Right atrium auricular region (tissue), 2 donors: ENCODE measurements at places on chromosomes 2 and 18. TPM values are rescaled to one million over a fixed set of nuclear protein-coding genes. Genes with fewer than 3 reads are reported as not detected.

The IL1B gene
- total RNA-seq: 2.6 TPM

GRCh38 chr2:86480105-86480504 lies 38.9 kb downstream of the KDM3A start:
- DNase-seq: no peak
- no peak overlapping the region for H3K27ac ChIP-seq
- H3K27me3 ChIP-seq: no peaks in the 10 kb centered on the region

The TEX44 gene
- not detected for total RNA-seq

GRCh38 chr2:128272601-128273468 lies 45.8 kb downstream of the HS6ST1 start:
- H3K4me1 ChIP-seq: no peaks in the 10 kb centered on the region
- peaks cover 6% of the 10 kb centered on the region for H3K36me3 ChIP-seq
- no peak overlapping the region for H3K27ac ChIP-seq
- no peak overlapping the region for H3K4me3 ChIP-seq

DNA sequence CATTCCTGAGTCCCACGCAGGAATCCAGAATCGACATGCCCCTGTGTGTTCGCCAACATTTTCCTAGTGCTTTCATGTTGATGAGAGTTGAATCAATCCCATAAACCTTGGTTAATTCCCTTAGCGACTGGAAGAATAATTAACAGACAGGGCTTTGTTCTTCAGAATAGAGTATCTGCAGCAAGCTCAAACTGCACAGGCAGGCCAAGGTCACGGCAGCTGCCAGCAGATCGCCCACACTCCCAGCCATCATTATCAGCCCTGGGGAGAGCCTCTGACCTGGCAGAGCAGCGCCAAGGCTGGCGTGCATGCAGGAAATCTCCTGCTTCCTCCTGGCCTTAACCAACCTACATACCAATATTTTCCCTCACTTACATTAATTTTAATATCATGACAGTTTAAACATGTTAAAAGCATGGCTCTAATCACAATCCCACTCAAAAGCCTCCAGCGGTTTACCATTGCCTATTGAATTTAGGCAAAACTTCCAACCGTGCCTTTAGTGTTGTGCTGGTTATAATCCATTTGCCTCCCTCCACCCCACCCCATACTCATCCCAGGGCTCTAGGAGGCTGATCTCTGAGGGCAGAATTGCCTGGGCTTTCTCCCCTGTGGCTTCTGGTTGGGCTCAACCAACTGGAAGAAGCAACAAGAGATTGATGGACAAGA lies 46.8 kb upstream of the NCK2 start:
- DNase-seq: no peak
- no peak overlapping the region for H3K27ac ChIP-seq
- H3K4me1 ChIP-seq: no peaks in the 10 kb centered on the region
- no peaks in the 10 kb centered on the region for H3K27me3 ChIP-seq

GRCh38 chr2:197179744-197180498 lies 130.7 kb downstream of the ANKRD44 start:
- H3K4me1 ChIP-seq: peaks cover 15% of the 10 kb centered on the region
- H3K27me3 ChIP-seq: no peaks in the 10 kb centered on the region
- H3K4me3 ChIP-seq: no peak overlapping the region
- DNase-seq: peak; percentile 80
- H3K27ac ChIP-seq: no peak overlapping the region

The CNGA3 gene
- not detected for total RNA-seq

The DSC2 gene
- total RNA-seq: 19.3 TPM

The ST6GAL2 gene
- total RNA-seq: 0.67 TPM

The SAG gene
- 2.9 TPM for total RNA-seq

GRCh38 chr2:200498402-200499162 lies 11.3 kb downstream of the KCTD18 start:
- no peaks in the 10 kb centered on the region for H3K4me1 ChIP-seq
- DNase-seq: no peak
- H3K4me3 ChIP-seq: no peak overlapping the region
- peaks cover 32% of the 10 kb centered on the region for H3K36me3 ChIP-seq
- H3K27me3 ChIP-seq: no peaks in the 10 kb centered on the region

DNA sequence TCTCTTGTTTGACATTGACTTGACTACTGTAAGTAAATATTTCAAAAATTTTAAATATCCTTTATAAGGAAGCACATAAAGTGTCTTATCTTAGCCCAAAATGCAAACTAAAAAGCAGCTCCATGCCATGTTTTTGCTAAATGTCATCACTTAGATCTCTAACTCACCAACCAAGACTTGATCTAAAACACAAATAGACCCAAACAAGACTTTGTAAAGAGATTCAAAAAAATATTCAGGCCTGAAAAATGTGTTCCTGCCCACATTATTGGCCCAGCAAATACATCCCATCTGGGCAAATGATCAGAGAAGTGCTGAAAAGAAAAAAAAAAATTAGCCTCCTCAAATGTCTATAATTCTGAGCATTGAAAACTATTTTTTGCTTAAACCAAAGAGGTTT lies 187.6 kb downstream of the MREG start:
- no peaks in the 10 kb centered on the region for H3K36me3 ChIP-seq
- no peak for DNase-seq
- H3K4me1 ChIP-seq: no peaks in the 10 kb centered on the region
- H3K27me3 ChIP-seq: no peaks in the 10 kb centered on the region
- no peak overlapping the region for H3K27ac ChIP-seq

GRCh38 chr2:224793946-224794345 lies 77.8 kb upstream of the CCDC195 start:
- DNase-seq: no peak
- no peak overlapping the region for H3K27ac ChIP-seq
- H3K36me3 ChIP-seq: no peaks in the 10 kb centered on the region
- no peaks in the 10 kb centered on the region for H3K27me3 ChIP-seq
- H3K4me3 ChIP-seq: no peak overlapping the region

GRCh38 chr2:106745468-106745867 lies 140.5 kb downstream of the ST6GAL2 start:
- H3K4me3 ChIP-seq: no peak overlapping the region
- H3K4me1 ChIP-seq: no peaks in the 10 kb centered on the region
- no peak for DNase-seq
- no peaks in the 10 kb centered on the region for H3K36me3 ChIP-seq
- no peaks in the 10 kb centered on the region for H3K27me3 ChIP-seq

DNA sequence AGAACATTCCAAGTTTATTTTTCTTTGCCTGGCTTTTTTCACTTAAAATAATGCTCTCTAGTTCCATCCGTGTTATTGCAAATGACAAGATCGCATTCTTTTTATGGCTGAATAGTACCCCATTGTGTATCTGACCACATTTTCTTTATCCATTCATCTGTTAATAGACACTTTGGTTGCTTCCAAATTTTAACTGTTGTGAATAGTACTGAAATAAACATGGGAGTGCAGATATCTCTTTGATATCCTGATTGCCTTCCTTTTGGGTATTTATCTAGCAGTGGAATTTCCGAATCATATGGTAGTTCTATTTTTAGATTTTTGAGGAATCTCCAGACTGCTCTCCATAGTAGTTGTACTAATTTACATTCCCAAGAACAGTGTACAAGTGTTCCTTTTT lies 230.5 kb downstream of the FIGN start:
- no peak for DNase-seq
- H3K27me3 ChIP-seq: no peaks in the 10 kb centered on the region
- H3K4me3 ChIP-seq: no peak overlapping the region
- no peak overlapping the region for H3K27ac ChIP-seq
- no peaks in the 10 kb centered on the region for H3K4me1 ChIP-seq

The MAL gene
- 8.7 TPM for total RNA-seq

GRCh38 chr2:123916531-123916930 lies 108.6 kb upstream of the CNTNAP5 start:
- H3K27ac ChIP-seq: no peak overlapping the region
- no peak overlapping the region for H3K4me3 ChIP-seq
- no peaks in the 10 kb centered on the region for H3K27me3 ChIP-seq
- no peaks in the 10 kb centered on the region for H3K4me1 ChIP-seq

- DNase-seq: no peak
- no peak overlapping the region for H3K27ac ChIP-seq
- H3K36me3 ChIP-seq: no peaks in the 10 kb centered on the region
- no peaks in the 10 kb centered on the region for H3K27me3 ChIP-seq
Observed at GRCh38 chr2:219829667-219830352, 202.4 kb downstream of the SLC4A3 start.

GRCh38 chr2:224211181-224211480 lies 172.0 kb upstream of the SERPINE2 start:
- H3K4me1 ChIP-seq: no peaks in the 10 kb centered on the region
- H3K36me3 ChIP-seq: no peaks in the 10 kb centered on the region
- no peak overlapping the region for H3K4me3 ChIP-seq
- H3K27ac ChIP-seq: no peak overlapping the region
- no peak for DNase-seq
- H3K27me3 ChIP-seq: no peaks in the 10 kb centered on the region

DNA sequence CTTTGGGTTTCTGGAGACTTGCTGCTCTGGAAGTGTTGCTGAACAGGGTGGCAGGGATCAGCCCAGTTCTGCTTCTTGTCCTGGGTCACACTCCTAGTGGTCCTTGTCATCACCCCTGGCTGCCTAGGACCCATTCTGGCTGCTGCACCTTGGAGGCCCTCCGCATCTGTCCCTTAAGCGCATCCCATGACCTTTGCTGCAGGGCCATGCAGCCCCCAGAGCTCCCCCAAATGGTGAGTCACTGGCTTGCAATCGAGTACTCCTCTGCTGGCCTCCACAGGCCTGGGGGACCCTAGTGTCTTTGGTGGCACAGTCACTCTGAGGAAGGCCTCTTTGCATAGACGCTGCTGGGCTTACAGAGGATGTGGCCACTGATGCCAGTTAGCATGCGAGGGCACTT lies 188.5 kb downstream of the ASB1 start:
- no peak for DNase-seq
- H3K27me3 ChIP-seq: no peaks in the 10 kb centered on the region
- H3K4me3 ChIP-seq: no peak overlapping the region
- H3K4me1 ChIP-seq: no peaks in the 10 kb centered on the region

The CLIP4 gene
- total RNA-seq: 71.0 TPM

DNA sequence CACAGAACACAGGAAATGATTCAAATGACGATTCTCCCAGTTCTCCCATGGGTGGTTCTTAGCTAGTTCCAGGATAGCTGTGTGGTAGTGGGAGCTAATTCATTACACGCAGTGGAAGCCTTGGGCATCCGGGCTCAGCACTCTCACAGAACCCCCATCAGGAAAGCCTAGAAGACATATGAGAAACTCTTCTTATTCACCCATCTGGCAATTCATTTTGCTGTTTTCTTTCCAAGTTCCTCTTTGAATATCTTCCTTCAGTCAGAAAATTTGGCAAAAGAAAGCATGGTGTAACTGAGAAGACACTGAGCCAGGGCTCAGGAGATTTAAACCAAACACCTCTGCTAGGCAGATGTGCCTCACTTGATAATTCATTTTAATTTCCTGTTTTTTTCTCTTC lies 85.2 kb upstream of the FN1 start:
- H3K4me1 ChIP-seq: no peaks in the 10 kb centered on the region
- no peak for DNase-seq
- no peak overlapping the region for H3K4me3 ChIP-seq
- H3K27me3 ChIP-seq: no peaks in the 10 kb centered on the region
- no peaks in the 10 kb centered on the region for H3K36me3 ChIP-seq

DNA sequence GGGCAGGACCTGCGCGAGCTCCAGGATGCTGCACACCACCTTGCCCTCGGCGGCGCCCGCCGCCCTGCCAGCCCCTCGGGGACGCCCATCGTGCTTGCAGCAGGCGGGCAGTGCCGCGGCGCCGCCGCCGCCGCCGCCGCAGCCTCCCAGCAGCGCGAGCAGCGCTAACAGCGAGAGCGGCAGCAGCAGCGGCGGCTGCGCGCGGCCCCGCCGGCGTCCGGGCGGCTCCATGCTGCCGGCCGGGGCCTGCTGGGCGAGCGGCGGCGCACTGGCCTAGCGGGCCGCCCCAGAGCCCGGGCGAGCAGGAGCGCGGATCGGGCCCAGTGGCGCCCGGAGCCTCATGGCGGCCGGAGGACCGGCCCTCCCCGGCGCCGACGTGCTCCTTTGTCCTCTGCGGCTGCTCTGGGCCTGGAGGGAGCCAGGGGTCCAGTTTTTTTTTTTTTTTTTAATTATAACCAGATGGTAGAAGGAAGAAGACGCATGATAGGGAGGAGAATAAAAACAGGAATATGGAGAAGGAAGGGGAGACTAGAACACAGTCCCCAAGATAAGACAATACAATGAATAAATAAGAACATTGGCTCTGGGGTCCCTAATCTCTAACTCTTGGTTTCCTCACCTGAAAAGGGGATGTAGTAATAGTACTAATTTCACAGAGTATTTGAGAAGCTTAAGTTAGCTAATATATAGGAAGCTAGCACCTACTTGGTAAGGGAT lies 17.1 kb upstream of the ANKRD62 start:
- no peak overlapping the region for H3K27ac ChIP-seq
- H3K36me3 ChIP-seq: no peaks in the 10 kb centered on the region
- peak overlapping the region; percentile 7 for H3K4me3 ChIP-seq
- no peak for DNase-seq
- no peaks in the 10 kb centered on the region for H3K27me3 ChIP-seq

DNA sequence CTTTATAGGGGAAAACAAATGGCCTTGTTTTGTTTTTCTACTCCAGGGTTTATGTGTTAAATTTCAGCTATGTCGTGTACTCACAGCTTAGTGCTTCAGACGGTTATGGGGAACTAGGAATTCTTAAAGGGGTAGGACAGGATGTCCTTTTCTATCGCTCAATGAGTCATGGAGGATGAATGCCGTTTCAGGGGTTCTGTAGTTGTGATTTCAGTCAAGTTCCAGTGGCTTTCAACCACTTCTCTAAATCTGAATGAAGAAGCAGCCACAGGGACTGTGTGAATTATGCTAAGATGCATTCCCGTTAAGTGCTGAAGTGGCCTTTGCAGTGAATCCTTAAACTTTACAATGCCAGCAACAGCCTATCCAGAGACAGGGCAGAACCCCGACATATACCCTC lies 1231.7 kb upstream of the ZEB2 start:
- H3K27ac ChIP-seq: peak overlapping the region; percentile 58
- peaks cover 42% of the 10 kb centered on the region for H3K4me1 ChIP-seq
- peak overlapping the region; percentile 18 for H3K4me3 ChIP-seq
- DNase-seq: no peak

DNA sequence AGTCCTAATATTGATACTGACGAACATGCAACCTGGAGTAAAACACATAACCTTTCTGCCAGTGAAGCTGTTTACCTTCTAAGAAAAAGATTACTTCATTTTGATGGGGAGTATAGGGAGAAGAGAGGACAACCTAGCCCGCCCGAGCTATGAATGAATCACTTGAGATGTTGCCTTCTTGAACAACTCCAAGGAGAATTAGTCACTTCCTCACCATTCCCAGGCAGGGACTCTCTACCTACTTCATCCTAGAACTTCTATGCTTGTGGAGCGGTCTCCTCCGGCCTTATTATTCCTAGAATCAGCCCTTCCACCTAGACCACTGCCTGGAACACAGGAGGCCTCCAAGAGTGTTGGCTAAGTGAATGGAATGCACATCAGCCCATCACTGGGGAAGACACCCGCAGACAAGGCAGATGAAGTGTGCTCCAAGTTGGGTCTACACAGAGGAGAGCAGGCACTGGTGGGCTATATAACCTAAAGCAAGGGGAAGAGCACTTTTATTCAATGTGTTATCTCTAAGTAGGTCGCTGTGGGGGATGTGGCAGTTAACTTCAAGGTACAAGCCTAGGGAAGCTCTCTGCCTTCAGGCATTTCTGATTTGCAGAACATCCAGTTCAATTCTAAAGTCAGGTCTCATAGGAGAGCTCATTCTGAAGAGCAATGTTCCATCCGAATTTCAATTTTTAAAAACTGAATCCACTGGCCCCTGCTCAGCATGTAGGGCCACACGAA lies 57.4 kb downstream of the STK39 start:
- H3K4me3 ChIP-seq: no peak overlapping the region
- no peaks in the 10 kb centered on the region for H3K36me3 ChIP-seq
- no peak for DNase-seq
- no peak overlapping the region for H3K27ac ChIP-seq
- H3K4me1 ChIP-seq: peaks cover 57% of the 10 kb centered on the region

- peaks cover 18% of the 10 kb centered on the region for H3K4me1 ChIP-seq
- H3K27ac ChIP-seq: peak within 1 kb of the TSS; percentile 36
- H3K4me3 ChIP-seq: peak within 1 kb of the TSS; percentile 60
- H3K27me3 ChIP-seq: no peaks in the 10 kb centered on the region
- no peaks in the 10 kb centered on the region for H3K36me3 ChIP-seq
Observed at GRCh38 chr2:134718817-134719814, at the start of gene TMEM163. TMEM163 (minus strand) TSS chr2:134719000.
